ENCODE measurements at places on chromosomes 2 and 18. TPM values are rescaled to one million over a fixed set of nuclear protein-coding genes. Genes with fewer than 3 reads are reported as not detected.

CROCC2 gene
- total RNA-seq: not detected

GRHL1 gene
- 4.3 TPM for total RNA-seq

PROKR1 gene
- total RNA-seq: 0.83 TPM

IL37 gene
- total RNA-seq: not detected

AMER3 gene
- total RNA-seq: 20.6 TPM

IL36B gene
- not detected for total RNA-seq

ST8SIA5 gene
- 0.56 TPM for total RNA-seq

ACOXL gene
- total RNA-seq: 1.4 TPM

SPIRE1 gene
- total RNA-seq: 29.9 TPM

ZC3H8 gene
- 13.1 TPM for total RNA-seq

REG1B gene
- total RNA-seq: not detected

DSC3 gene
- total RNA-seq: 0.47 TPM

SCTR gene
- total RNA-seq: not detected

TTLL4 gene
- total RNA-seq: 27.9 TPM

PLA2R1 gene
- total RNA-seq: 0.34 TPM

GIGYF2 gene
- total RNA-seq: 91.7 TPM

GCG gene
- total RNA-seq: not detected

THOC1 gene
- total RNA-seq: 62.3 TPM

EML6 gene
- total RNA-seq: 0.91 TPM

CRACDL gene
- 2.1 TPM for total RNA-seq

TCF7L1 gene
- total RNA-seq: 6.6 TPM

VWA3B gene
- total RNA-seq: not detected

SRD5A2 gene
- not detected for total RNA-seq

IMPACT gene
- 11.6 TPM for total RNA-seq

ITPRIPL1 gene
- total RNA-seq: 0.56 TPM

CCDC142 gene
- total RNA-seq: 28.0 TPM

All from glutamatergic neuron (in vitro differentiated cells).